Midbrain (tissue), 1 donor: ENCODE measurements at places on chromosomes 1 and 21.

GRCh38 chr1:14260480-14260879 lies 338.0 kb upstream of the KAZN start:
- no peak for DNase-seq

GRCh38 chr1:26580116-26580515 lies 50.6 kb downstream of the RPS6KA1 start:
- no peak for DNase-seq

GRCh38 chr1:36148821-36149236 lies 457 bp downstream of the TRAPPC3 start:
- peak; percentile 55 for DNase-seq

- no peak for DNase-seq
Measured at GRCh38 chr1:87757676-87758075, 429.0 kb downstream of the LMO4 start.

DNA sequence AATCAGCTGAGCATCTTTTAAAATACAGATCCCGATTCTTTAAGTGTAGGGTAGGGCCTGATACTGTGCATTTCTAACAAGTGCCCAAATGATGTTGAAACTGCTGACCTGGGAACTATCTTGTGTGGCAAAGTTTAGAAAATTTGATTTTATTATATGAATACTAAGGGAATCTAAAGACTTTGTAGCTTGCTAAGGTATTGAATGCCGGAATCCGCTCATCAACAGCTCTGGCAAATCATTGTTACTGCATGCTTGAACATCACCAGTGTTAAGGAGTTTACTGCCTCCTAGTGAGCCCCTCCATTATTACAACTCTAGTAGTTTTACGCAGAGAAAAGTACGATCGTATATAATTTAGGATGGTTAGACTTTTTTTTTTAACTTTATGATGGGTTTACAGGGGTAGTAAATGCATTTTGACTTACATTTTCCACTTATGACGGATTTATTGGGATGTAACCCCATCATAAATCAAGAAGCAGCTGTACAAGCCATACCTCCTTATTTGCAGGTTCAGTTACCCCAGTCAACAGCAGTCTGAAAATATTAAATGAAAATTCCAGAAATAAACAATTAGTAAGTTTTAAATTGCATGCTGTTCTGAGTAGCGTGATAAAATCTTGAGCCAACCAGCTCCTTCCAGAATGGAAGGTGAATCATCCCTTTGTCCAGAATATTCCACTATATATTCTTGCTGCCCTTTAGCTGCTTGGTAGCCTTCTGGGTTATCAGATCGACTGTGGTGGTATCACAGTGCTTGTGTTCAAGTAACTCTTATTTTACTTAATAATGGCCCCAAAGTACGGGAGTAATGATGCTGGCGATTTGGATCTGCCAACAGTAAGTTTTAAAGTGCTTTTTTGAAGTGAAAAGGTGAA lies 892 bp downstream of the TYW3 start:
- peak; percentile 75 for DNase-seq

DNA sequence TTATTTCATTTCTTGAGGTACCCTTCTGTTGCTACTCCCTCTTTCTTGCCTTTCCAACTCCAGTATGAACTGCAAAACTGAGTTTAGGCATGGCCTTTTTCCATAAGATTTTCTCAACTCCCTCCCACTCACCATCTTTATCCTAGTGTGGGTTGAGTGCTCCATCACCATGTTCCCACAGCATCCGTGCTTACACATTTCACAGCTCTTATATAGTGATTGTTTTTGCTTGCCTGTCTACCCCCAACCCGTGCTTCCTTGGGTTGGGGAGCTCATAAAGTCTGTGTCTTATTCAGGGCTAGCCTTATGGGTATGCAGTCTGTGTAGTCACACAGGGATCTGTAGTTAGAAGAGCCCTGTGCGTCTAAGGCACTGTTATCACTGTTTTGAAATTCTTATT lies 68.2 kb upstream of the CCDC190 start:
- no peak for DNase-seq

DNA sequence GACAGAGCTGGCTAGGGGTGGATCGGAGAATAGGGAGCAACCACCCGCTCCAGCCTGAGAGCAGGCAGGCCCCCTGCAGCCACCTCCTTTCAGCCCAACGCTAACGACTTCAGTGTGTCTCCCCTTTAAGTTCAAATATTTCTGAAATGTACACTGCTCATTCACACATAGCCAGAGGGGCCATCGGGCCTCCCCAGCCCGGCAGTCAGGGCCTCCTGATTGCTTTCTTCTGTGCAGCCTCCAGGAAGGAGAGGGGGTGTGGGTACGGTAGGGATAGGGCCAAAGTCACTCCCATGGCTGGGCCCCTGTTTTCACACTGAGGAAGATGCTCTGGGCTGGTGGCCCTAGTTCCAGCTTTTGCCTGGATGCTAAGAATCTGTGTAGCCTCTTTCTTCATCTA lies 64.8 kb downstream of the EPHB2 start:
- DNase-seq, result no peak

DNA sequence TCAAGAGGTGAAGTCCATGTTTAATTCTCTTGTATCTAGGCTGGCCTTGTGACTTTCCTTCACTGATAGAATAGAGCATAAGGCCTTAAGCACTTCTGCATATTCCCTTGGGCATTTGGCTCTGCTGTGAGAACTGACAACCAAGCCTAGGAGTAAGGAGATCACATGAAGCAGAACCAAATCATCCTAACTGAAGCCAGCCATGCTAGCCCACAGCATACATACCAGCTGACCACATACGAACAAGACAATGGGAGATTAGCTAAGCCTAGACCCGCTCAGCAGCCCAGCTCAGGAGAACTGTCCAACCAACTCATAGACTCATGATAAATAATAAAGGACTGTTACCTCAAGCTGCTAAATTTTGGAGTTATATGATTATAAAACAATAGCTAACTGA lies 114.6 kb upstream of the NEK7 start:
- DNase-seq, result no peak

- no peak for DNase-seq
Measured at GRCh38 chr1:232046451-232047306, 420.1 kb downstream of the DISC1 start.

- no peak for DNase-seq
Measured at GRCh38 chr1:183353597-183353996, 64.6 kb downstream of the NMNAT2 start.

- no peak for DNase-seq
Measured at GRCh38 chr1:79460773-79461436, 454.4 kb upstream of the ADGRL4 start.

DNA sequence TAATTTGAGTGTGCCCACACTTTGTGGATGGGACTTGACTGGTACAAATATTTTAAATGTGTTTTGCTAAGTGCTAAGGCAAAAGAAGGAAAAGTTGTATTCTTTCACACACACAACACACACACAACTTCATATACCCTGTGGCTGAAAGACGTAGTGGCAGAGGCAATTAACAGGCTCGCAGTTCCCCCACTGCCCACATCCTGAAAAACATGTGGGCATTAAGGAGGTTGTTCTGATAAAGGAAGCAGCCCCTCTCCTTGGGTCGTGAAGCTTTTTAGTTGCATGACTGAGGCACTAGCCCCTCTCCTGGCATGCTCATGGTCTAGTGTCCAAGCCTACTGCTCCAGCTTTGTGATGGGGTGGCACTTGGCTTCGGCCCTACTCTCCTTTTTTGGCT lies 14.3 kb upstream of the ADAM30 start:
- no peak for DNase-seq

DNA sequence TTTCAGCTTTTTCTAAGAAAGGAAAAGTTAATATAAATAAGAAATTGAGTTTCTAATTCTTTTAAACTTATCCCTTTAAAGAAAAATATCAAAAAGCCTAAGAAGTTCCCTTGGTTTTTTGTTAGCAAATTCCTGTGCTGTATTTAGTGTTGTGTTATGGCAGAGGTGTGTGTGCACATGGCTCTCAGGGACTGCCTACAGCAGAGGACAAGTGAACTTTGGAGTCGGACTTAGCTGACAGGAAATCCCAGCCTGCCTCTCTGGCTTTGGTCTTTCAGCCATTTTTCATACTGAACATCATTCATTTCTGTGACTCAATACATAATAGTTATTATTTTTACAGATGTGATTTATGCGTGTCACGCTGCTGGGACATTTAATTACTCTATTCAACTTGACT lies 149.6 kb downstream of the FMN2 start:
- DNase-seq, result no peak

DNA sequence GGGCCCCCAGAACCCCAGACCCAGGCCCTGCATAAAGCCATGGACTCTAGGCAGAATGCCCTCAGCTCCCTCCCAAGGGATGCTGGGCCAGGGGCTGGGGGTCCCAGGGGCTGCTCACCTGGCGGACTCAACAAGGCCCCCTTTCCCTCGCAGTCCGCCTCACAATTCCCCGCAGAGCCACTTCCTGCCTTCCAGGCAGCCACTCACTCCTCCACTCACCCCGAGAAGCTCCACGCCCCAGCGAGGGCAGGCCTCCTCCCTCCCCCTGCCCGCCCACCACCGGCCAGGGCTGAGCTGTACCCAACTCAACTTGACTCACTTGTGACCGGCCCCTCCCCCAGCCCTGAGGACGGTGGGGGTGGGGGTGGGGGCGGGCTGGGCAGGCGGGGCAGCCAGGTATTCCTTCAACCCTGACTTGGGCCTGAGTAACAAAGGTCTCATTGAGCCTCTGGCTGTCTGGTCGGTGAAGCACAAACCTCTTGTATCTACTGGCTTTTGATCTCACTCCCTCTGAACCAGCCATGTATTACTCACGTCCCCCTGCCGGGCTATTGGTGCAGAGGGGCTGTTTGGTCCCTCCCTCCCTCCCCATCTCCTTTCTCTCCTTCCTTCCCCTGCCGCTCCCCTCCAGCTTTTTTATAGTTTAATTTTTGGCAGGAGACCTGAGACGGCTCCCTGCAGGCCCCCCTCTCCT lies 5.9 kb downstream of the BLACAT1 start:
- no peak for DNase-seq

- no peak for DNase-seq
Measured at GRCh38 chr1:41683681-41684500, 199.4 kb upstream of the EDN2 start.

DNA sequence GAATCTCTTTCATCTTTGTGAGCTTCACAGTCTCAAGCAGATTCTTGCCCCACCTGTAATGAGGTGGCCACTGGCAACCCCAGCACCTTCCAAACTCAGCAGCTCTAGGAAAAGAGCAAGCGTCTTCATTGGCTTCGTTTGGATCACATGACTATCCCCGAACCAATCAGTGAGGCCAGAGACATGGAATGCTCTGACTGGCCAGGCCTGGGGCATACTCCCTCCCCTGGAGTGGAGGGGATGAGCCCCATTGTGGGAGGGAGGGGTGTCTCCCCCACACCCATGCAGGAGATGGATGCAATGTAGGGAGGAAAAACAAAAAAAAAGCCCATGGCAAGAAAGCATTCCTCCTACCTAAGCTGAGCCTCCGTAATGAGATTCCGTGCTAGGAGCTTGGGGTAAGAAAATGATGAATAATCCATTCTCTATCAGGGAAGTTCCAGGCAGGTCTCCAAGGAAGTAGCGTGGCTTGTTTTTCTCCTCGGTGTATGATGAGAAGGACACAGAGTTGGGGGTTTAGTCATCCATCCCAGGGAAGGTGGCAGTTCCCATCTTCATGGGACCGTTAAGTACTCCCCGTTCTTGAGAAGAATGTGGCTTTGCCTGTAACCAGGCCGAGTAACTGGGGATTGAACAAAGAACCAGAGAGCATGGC lies 32.7 kb downstream of the FHAD1 start:
- no peak for DNase-seq

GRCh38 chr1:5501206-5501930 lies 490.9 kb downstream of the NPHP4 start:
- DNase-seq, result no peak

- DNase-seq, result no peak
Measured at GRCh38 chr1:173638043-173639021, 3.2 kb downstream of the TEX50 start.

- DNase-seq, result no peak
Measured at GRCh38 chr1:211526101-211526500, 34.1 kb upstream of the RD3 start.

DNA sequence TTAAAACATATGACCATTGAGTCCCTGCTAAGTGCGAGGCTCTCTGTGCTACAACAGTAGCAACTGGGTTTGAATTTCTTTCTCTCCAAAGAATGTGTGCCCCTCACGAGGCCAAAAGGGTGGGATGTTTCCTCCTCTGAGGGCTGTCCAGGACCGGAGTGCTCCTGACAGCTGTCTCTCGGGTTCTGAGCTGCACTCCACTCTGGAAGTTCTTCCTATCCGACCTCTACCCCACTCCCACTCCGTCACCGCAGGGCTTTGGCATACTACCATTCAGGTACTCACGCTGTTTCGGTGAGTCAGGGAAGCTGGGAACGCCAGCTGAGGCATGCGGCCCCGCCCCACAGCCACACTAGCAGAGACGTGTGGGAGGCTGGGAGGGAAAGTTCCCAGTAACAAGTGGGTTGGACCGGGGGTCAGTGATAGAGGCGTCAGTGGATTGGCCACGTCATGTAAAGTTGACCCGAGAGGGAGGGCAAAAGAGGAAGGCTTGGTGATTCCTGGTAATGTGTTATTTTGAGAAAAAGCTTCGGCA lies 705 bp upstream of the SLC50A1 start:
- peak; percentile 51 for DNase-seq

DNA sequence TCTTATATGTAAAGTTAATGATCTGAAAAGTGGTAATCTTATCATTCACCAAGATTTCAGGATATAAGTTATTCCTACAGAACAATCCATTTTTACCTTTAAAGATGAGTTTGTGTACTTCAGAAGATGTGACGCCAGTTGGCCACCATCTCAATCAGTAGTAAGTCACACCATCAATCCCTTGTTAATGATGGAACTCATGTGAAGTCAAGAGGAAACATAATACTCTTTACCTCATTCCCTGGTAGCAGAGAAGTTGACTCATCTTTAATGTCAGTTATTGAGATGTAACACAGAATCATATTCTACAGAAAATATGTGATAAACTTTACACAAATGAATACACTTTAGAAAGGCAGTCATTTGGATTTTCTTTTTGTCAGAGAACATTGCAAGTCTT lies 38.2 kb downstream of the MRPL39 start:
- DNase-seq, result no peak

DNA sequence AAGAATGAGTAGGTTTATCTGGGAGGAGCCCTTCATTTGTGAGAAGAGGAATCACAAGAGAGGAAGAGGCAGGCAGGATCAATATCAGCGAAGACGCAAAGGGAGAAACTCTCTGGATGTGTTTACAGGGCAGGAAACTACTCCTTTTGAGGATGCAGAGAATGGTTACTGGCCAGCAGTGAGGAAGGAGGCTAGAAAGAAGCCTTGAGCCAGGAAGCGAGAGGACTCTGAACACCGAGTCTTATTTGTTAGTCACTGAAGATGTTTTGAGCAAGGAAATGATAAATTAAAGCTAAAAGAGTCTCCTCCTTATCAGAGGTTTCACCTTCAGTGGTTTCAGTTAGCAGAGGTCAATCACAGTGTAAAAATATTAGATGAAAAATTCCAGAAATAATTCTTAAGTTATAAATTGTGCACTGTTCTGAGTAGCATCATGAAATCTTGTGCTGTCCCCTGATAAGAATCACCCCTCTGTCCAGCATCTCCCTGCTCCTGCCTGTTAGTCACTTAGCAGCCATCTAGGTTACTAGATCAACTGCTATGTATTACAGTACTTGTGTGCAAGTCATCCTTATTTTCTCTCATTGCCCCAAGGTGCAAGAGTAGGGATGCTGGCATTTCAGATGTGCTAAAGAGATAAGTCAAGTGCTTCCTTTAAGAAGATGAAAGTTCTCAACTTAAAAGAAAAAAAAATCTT lies 43.5 kb downstream of the WLS start:
- DNase-seq, result no peak
